ENCODE measurements at places on chromosomes 5 and 9.

DNA sequence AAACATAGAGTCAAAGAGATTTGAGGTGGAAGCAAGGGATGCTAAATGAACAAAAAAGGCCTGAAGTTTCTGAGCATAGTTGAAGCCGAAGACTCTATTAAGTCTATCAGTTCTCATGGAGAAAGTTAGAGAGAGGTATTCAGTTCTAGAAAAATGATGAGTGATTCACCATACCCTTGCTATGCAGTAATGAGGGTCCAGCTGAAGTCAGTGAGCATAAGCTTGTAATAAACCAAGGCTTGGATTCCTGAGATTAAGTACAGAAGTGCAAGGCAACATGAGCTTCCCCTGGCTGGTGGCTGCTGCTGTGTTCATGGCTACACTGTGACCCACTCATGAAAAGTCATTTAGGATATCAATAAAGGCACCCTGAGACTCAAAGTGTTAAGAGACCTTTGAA, 129.7 kb upstream of the MTAP start:
- DNase-seq = no peak

DNA sequence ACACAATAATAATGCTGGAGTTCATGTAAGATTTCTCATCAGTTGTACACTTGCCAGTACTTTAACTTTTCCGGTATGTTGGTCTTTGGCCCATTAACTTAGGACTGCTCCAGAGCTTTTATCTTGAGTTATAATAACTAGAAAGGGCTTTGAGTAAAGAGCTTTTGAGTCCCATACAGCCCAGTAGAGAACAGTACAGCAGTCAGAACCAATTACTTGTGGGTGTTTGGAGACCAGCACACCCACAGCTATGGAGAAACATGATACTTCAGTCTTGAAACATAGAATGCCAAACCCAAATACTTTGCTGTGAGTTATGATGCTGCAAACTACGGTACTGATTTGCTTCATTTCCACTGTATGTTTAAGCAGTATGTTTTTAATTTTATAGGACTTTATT, 374.3 kb downstream of the CCDC171 start:
- peak; percentile 23 for DNase-seq

GRCh38 chr5:55031492-55031891, 7.4 kb downstream of the GZMK start:
- no peak for DNase-seq

DNA sequence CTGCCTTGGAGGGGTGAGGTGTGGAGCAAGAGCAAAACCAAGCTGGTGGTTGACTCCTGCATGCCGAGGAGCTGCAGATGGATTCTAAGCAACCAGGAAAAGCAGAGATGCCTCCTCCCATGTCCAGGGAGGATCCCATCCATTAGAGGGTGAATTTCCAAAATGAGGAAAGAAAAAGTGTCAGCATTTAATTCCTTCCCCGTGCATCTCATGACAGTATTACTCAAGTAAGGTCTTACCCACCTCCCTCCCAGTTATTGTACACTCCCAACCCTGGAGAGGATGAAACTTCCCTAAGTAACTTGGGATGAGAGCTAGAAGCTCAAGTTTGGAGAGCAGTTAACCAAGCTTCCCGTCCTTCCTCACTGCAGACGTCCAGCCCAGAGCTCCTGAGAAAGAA, 19.9 kb downstream of the C9orf152 start:
- no peak for DNase-seq

DNA sequence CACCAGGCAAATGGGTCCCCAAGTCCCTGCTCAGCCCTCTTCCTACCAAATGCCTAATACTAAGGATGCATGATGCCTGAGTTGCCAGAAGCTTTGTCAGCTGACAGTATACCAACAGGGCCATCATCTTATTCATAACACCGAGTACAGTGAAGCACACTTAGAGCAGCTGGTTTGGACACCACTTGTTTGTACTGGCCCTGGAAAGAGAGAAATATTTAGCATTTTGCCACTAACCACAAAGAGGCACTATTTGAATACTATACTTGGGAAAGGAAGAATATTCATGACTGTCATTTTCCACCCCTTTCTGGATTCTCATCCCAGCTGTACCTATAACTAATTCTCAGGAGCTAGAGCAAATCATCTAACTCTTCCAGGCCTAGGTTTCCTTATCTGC, 364.4 kb upstream of the KIF2A start:
- no peak for DNase-seq

- no peak for DNase-seq
Observed at GRCh38 chr9:114124138-114124537, 25.0 kb upstream of the KIF12 start.

- DNase-seq = no peak
Observed at GRCh38 chr5:27325513-27325912, 287.1 kb upstream of the CDH9 start.

- DNase-seq = no peak
Observed at GRCh38 chr9:21357479-21358460, 7.1 kb upstream of the IFNA6 start.

Data from femur (tissue), 1 donor.